ENCODE measurements at places on chromosomes 3 and 15.

GRCh38 chr3:52756141-52756540 lies 14.6 kb downstream of the NEK4 start:
- DNase-seq: no peak

- no peak for DNase-seq
Observed at GRCh38 chr15:100191161-100191560, 150.6 kb downstream of the ADAMTS17 start.

- peak; percentile 56 for DNase-seq
Observed at GRCh38 chr15:59174835-59175831, 31.5 kb upstream of the LDHAL6B start.

- no peak for DNase-seq
Observed at GRCh38 chr3:124620600-124621063, 109.6 kb upstream of the UMPS start.

GRCh38 chr3:196689941-196690660 lies 21.9 kb downstream of the CEP19 start:
- no peak for DNase-seq

DNA sequence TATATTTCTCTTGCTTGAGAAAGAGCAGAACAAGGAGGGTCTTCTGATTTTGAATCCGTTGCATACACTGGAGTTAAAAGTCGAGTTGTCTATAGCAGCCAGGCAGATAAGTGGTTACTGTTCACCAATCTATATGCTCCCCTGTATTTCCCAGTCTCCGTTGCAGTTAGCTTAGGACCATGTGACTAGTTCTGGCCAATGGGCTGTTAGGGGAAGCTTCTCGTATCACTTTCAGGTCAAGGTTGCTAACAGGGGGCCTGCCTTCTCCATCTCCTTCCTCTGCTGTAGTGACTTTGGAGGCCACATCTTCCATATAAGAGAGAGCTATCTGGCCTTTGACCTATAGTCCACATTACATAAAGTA lies 188.5 kb upstream of the KBTBD8 start:
- no peak for DNase-seq

GRCh38 chr3:39104961-39105686 lies 2.3 kb downstream of the GORASP1 start:
- no peak for DNase-seq

DNA sequence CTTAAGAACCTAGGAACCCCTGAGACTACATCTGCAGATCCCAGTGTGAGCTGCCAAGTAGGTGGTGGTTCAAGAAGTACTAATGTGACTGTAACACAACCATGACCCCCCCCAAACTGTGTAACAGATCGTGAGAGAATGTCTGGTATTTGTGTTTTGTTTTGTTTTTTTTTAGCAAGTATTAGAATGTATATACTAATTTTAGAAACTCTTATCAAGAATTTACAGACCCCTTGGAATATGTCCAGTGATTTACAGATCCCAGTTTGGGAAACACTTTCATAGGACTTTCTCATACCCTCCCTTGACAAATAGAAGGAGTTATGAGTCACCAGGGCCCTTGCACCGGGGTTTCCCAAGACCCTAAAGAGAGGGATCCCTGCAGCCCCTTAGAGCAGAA lies 79.8 kb downstream of the SEMA5B start:
- DNase-seq: no peak

DNA sequence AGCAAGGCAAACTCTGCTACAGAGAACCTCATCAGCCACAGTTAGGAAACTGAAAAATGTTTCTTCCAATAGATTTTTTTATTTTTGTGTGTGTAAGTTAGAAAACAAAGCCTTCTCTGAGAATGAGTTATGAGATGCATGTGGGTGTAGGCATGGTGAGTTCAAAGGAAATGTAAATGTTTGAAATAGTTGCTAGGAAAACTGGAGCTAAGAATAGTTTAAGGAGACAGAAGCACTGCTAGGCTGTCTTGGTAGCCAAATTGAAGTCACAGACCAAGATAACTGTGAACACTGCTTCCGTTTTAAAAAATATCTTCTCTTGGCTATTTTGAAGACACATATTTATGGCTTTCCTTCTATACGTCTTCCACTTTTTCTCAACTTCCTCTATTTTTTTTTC lies 1501.2 kb upstream of the CADM2 start:
- DNase-seq: no peak

DNA sequence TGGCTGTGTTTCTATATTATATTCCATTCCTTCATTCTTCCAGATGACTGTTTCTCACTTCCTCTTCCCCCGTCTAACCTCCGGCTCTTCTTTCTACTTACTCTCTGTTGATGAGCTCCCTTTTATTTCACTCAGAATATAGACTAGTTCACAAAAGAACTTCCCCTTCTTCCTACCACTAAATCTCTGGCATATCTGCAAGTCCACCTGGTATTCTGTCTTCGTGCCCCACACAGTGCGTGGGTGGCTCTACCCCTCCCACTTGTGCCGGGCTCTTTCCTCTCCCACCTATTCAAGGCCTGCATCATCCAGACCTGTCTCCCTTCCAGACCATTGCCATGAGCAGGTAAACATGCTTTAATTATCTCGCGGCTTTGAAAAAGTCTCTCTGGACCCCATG lies 73.0 kb downstream of the SCN10A start:
- no peak for DNase-seq

- no peak for DNase-seq
Observed at GRCh38 chr3:141382571-141382970, 14.3 kb downstream of the ZBTB38 start.

DNA sequence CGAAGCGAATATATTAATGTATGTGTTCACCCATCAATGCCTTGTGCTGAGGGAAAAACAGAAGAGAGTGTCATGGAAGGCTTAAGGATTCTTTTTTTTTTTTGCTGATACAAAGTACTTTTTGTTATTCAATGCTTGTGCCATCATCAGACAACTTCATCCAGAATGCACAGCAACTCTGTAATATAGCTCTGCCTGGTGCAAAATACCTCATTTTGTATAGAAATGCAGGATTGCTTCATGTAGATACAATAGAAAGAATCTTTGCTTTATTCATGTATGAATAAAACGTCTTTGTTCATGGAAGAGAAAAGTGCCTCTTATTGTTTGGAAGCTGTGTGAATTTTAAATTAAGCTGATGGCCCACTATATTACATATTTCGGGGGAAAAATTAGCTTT lies 62.9 kb downstream of the SH3GL3 start:
- DNase-seq: no peak

DNA sequence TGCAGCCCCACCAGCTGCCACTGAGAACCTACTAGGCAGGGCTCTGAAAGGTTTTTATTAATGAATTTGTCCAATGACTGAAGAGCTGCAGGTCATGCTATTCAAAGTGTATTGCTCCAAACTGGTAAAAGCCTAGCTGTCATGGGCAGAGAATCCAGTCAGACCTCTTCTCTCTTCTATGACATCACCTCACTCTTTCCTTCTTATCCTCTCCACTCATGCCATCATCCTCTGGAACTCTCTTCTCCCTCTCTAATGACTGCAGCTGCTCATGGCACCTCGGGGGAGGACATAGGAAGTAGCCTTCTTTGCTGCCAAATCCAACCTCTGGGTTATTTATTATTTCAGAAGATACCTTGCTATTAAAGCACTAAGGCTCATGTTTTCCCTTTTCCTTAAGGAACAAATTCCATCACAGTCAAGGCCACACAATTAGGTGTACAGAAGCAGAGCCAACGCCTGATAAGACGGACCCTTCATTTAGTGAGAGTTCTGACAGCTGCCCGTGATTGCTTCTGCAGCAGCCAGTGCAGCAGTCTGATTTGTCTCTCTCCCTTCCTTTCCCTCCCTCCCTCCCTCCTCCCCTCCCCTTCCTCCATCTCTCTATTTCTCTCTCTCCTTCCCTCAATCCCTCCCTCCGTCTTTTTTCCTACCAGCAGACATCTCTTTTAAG lies 87.0 kb upstream of the ONECUT1 start:
- no peak for DNase-seq

- DNase-seq: no peak
Observed at GRCh38 chr3:116139641-116140040, 305.6 kb downstream of the LSAMP start.
